Ureter (tissue), 1 donor: ENCODE measurements at places on chromosomes 4 and X. TPM values are rescaled to one million over a fixed set of nuclear protein-coding genes. Genes with fewer than 3 reads are reported as not detected.

DNA sequence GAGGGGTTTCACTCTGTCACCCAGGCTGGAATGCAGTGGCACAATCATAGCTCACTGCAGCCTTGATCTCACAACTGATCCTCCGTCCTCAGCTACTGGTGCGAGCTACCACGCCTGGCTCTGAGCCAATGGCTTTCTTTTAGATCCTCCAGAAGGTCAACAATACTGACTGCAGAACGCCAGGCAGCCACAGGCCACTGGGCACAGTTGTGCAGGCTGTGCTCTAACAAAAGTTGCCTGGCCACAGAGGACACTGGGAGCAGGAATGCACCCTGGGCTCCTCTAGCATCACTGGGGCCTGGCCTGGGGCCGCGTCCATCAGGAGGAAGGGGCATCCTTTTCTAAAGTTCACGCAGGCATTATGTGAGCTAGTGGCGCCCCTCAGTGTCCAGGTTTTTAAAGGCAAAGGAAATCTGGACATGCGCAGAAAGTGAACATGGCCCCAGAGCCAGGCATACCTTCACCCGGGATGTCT is 14.9 kb upstream of the PORCN start:
- no peak for DNase-seq

DNA sequence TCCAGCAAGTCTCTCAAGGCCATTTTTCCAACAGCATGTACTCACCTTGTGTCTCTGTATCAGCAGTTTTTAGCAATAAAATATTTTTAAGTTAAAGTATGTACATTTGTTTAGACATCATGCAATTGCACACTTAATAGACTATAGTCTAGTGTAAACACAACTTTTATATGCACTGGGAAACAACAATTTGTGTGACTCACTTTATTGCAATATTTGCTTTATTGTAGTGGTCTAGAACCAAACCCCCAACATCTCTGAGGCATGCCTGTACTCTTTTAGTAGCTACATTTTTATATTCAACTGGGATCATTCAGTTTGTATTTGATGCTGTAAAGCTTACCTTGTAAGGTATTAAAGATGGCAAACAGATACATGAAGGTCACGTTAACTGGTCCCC is 14.7 kb upstream of the PHKA2 start:
- DNase-seq = no peak

DNA sequence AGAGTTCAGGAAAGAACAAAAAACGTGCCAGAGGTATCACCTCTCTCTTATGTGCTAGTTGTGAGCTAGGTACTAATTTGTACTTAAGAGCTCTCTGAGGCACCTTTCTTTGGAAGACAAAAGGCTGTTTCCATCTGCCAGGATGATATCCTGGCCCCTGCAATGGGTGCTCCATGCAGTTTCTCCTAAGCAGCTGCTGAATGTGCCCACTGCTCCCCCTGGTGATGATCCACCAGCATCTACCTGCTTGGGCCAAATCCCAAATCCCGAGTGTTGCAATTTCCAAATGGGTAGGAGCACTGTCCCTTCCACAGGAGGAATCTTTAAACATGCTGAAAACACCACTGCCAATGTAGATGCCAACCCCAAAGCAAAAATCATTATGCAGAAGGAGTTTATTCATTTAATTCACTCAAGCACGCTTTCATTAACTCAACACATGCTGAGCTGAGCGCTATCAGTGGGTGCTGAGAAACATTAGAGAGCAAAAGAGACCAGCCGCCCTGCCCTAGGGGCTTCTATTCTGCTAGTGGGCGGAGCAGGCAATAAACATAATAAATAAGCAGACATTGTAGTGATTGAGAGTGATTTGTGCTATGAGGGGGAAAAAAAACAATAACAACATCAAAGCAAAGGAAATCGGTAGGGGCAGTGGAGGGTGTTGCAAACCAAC is 69.6 kb upstream of the C4orf50 start:
- no peak for DNase-seq

DNA sequence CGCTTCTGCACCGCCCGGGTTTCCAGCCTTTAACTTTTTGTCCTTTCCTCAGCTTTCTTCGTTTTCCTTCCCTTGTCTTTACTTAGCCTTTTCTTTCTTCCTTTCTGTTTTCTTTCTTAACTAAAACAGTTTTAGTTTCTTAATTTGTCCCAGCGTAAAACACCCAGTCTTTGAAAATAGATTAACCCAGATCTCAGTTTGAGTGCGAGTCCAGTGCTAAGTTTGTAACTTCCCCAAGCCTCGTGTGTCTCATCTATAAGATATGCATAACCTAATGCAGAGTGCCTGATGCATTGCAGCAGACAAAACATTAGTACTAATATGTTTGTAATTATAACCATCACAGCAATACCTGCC is 460 bp upstream of the GEMIN8 start:
- DNase-seq = no peak

DNA sequence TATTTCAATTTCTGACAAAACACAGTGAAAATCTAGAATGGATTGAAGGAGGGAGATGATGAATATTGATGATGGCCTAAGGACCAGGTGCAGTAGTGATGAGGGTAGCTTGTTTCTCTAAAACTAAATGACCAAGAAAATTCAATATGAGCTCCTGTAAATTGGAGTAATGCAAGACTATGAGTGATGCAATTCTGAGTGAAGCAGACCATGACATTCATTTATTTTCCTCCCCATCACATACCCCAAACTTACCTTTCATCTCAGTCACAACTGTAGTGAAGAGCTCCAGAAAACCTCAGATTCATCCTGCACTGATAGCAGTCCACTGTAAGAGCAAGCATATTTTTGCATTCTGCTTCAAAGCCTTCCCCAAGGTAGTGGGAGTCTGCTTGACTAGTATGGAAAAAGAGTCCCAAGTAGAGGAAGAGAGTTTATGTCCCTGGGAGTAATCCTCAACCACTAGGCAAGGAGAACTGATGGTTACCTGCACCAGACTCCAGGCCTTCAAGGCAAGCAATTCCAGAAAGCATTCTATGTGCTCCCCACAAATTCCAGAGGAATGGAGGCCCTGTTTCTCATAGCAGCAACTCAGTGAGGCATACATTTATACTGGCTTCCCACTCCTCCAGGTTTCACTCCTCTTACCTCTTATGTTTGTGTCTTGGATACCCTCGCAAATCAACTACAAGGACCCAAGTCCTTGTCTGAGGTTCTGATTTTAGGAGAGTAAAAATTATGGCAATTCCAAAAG is 47.2 kb downstream of the CXCL1 start:
- DNase-seq = no peak

DNA sequence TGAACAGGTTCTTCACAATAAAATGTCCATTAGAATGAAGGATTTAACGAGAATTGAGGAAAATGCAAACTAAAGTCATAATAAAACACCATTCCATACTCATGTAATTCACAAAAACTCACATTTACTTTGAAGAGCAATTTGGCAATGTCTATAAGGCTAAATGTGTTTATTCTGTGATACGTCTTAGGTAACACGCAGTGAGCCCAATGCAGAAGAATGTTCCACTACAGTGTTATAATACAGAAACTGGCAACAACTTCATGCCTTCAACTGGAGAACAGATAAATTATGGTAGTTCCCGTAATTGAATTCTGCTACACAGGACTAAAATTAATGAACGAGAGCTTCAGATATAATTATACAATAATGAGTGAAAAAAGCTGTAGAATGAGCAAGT is 17.4 kb downstream of the ADH5 start:
- DNase-seq = no peak

DNA sequence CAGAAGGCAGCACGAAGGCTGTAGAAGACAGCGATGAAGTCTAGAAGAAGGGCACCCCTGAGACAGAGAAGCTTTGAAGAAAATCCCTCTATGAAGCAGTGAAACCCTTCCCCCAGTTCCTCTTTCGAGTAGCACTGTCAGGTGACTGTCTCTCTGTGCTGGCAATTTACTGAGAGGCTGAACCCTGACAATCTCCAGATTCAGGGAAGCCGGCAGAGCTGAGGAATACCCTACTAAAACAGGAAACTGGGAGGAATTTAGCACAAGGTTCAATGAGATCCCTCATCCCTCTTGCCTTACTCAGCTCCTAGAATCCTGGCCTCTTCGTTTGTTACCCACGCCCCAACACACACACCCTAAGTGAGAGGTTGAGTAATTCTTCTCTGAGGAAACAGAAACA is 239.7 kb upstream of the NOCT start:
- DNase-seq = no peak

GRCh38 chr4:87532109-87532508 is 2.9 kb upstream of the SPARCL1 start:
- DNase-seq = no peak

Gene STATH
- not detected for total RNA-seq

Gene POU4F2
- not detected for total RNA-seq
